Activated CD8-positive, alpha-beta memory T cell treated with anti-CD3 and anti-CD28 coated beads for 4 hours (primary cell): ENCODE measurements at places on chromosomes 7 and 10.

- DNase-seq: no peak
Observed at GRCh38 chr10:125205431-125205830, 45.1 kb upstream of the CTBP2 start.

DNA sequence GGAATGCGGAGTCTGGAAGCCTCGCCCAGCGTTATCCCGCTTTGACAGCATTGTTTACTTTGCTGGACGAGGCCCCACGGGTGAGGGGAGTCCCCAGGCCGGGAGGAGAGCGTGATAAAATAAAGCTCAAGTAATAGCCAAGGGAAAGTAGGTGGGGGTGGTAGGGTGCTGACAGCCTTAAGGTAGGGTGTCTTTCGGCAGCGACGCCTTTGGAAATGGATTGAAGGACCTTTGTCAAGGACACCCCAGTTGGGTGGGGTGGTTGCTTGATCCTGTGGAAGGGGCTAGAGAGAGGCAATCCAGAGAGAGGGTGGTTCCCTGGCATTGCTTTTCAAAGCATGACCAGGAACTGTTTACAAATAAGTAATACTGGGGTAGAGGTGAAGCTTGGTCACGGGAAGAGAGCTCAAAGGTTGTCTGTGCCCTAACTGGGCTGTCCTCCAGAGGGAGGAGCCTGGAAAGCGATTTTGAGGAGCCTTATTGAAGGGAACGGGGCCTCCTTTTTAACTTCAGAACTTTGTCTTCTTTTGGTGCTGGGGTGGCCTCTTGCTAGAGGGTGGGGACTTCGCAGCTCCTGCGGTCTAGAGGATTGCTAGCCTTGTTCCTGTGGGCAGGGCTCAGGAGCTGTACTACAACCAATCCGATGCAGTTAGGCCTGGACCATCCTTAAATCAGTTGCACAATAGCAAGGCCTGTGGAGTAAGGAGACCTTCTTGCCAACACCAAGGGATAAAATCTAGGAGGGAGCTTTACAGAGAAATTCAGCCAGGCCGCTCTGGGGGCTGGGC, 1.3 kb downstream of the EIF4EBP2 start:
- DNase-seq: no peak

GRCh38 chr7:19016140-19016539, 101.3 kb downstream of the TWIST1 start:
- DNase-seq: no peak

DNA sequence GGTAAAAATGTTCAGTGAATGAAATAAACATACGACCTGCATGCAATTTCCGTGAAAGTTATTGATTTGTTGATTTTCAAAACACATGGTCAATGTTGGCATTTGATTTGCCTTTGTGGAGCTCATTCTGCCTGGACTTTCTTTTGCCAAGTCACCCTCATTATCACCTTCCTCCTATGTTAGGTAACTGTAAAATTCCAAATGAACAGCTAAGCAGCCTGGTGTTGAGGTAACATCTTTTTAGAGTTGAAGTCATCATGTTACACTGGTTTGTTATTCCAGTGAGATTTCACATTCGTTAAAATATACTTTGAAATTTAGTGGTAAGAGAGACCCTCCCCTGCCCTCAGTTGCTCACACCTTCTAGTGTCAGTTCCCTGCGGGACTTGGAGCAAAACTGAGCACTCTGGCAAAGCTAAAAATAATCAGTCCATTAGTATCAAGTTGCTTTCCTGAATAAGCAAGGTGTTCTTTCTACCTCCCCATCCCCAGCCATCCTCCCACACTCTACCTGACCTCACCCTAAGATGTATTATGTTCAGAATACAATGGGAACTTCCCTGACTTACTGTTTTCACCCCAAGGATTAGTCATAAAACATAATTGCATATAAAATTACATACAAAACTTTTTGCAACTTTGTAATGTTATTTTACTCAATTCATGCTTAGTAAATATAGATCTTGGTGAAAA, 283.3 kb upstream of the SEMA3A start:
- DNase-seq: no peak

DNA sequence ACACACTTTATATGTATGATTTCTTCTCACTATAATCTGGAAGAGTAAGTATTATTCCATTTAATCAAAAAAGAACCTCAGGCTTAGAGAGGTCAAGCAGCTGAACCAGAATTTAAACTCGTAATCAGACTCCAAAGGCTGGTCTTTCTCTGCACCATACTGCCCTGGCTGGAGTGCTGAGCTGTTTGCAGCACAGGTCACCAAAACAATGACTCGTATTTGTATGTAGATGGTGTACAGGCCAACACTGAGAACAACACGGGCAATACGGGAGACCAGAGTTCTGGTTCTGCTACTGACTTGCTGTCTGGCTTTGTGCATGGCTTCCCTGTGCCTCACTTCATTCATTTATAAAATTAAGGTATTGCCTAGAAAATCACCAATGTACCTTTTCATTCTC, 57.9 kb downstream of the CDCA7L start:
- no peak for DNase-seq

DNA sequence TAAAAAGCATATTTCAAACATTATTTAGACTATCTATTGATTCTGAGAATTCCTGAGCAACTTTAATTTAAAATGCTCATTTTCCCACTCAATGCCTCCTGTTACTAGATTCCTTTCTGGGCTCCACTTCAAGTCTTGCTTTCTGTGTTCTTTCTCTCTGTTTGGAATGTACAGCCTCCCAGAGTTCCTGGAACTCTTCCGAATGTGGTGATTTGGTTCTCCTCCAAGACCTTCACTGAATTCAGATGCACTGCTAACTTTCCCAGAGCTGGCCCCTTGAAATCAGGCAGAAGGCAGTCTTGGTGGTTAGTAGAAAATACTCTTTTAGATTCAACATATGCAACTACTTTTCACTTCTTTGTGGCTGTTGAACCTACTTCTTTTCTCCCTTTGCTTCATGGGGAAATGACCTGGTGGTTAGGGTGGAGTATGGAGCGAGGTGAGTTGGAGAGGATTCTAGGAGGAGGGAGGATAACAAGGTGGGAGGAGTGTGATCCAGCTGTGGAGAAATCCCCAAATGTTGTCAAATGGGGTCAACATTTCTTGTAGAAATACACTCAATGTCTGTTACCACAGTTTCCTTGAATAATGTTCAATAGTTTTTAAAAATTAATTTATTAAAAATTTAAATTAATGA, 27.9 kb upstream of the CCDC7 start:
- no peak for DNase-seq

- DNase-seq: no peak
Observed at GRCh38 chr10:6522230-6522629, 57.8 kb downstream of the PRKCQ start.
